HS-27A (cell line): ENCODE measurements at places on chromosomes 2 and 18.

GRCh38 chr2:179925713-179926112 is 64.3 kb upstream of the ZNF385B start:
- no peak for DNase-seq

- no peak for DNase-seq
These were observed 173.0 kb downstream of the DDX1 start for GRCh38 chr2:15764683-15765011.

- no peak for DNase-seq
These were observed 1403.3 kb upstream of the SLC39A10 start for GRCh38 chr2:194253528-194254259.

DNA sequence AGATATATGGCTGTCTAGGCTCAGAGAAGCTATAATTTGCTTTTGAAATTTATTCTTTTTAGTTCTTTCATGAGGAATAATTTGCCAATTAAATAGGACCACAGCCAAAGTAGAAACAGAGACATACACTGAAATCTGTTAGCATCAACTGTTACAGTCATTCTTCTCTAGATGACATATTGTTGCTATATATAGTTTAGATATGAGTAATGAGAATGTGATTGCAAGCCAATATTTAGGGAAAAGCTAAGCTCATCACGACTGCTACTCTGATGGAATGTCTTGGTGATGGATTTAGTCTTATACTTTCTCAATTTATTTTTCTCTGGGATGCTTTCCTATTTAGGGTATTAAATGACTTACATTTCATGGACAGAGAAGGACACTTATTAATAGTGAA is 259.1 kb downstream of the LNPK start:
- no peak for DNase-seq

DNA sequence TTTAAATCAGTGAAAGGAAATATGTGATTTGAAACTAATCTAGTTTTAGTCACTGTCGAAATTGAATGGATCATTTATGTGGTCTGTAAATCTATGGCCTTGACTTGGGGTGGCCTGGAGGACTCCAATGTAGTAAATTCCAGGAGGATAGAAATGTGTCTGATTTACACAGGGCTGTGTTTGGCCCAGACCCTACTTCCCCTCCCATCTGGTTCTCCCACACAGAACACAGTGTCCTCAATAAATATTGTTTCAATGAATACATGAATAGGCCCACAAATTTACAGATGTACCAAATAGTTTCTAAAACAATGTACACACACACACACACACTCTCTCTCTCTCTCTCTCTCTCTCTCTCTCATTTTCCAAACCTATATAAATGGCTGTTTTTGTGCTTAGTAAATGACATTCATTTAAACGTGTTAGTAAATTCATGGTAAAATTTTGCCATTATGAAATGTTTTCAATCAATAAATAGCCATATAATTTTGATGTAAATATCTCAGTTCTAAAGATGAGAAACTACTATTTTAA is 1.9 kb downstream of the CCDC68 start:
- DNase-seq, result no peak

- no peak for DNase-seq
These were observed 329.8 kb downstream of the PTPRM start for GRCh38 chr18:7896805-7897518.

DNA sequence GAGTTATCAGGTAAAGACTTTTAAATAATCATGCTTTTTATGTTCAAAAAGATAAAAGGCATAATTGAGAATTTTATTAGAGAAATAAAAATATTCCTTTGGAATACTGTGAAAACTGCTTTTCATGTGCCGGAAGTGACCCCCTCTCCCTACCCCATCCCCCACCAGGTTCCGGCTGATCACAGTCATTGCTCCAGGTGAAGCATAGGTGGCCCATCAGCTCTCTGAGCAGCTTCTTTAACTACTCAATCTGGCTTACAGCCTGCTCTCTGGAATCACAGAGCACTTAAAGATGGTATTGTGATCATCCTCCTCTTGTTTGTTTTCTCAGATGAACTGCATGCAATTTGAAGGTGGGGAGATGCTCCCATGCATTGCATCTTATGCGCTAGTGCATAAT is 257.7 kb downstream of the EN1 start:
- DNase-seq, result no peak
